ENCODE measurements at places on chromosomes 5 and 9.
A peak's percentile ranks its signal among the peaks of the same experiment; 100 is the strongest.

DNA sequence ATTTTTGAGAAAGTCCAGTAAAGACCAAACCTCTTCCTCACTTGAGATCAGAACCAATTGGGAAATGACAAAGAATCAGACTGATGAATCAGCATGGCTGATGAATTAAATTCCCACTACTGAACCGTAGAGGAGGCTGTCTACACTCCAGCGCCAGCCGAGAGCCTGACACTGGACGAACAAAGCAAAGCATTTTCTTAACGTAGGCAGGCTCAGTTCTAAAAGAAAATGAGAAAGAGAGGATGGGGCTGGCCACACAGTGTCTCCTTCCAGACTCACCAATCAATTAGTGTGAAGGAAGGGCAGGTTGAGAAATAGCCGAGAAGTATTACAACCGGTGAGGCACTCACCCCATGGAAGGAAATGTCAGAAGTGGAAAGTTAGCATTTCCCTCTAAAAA is 49.4 kb downstream of the ITGA1 start:
- DNase-seq = no peak

- DNase-seq = no peak
These were observed 197.3 kb downstream of the BNC2 start for GRCh38 chr9:16673171-16673570.

GRCh38 chr5:148733601-148734438 is 79.5 kb upstream of the HTR4 start:
- peak; percentile 62 for DNase-seq

DNA sequence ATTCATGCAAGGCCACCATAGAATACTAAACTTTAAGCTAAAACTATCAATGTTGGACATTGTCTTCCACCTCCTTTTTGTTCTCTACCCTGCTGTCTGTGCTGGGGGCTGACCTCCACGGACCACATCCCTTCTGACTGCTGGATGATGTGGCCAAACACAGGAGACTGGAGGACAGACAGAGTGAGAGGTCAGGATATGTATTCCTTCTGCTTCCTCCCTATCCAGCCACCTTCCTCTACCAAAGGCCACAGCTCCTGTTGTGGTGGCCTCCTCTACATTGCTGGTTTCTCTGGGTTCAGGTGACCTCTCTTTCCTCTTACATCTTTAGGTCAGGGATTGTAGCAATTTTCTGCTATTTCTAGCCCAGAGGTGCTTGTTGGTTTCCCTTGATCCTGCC is 148.1 kb downstream of the ACTBL2 start:
- no peak for DNase-seq

All from large intestine (tissue), 12 donors.